ENCODE measurements at places on chromosomes 1 and 21.

DNA sequence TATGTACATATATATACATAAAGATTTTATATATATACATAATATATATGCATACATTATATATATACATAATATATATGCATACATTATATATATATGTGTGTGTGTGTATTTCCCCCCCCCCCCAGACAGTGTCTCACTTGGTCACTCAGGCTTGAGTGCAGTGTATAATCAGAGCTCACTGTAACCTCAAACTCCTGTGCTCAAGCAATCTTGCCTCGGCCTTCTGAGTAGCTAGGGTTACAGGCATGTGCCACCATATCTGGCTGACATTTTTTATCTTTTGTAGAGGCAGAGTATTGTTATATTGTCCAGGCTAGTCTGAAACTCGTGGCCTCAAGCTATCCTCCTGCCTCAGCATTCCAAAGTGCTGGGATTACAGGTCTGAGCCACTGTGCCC is 9.0 kb upstream of the FUBP1 start:
- DNase-seq: no peak

GRCh38 chr1:172640111-172640510 is 18.8 kb upstream of the FASLG start:
- DNase-seq: no peak

DNA sequence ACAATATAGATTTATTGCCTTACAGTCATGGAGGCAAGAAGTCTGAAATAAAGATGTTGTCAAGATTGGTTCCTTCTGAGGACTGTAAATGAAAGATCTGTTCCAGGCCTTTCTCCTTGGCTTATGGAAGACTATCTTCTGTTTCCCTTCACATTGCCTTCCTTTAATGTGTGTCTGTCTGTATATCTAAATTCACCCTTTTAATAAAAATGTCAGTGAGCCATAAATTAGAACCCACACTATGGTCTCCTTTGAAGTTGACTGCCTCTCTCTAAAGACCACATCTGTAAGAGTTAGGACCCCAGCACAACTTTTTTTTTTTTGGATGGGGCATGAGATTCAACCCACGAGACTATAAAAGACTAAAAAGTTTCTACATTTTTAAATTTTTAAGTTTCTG is 305.8 kb downstream of the KCNT2 start:
- DNase-seq: no peak

GRCh38 chr1:234208351-234208750 is 164.9 kb upstream of the COA6 start:
- DNase-seq: no peak

DNA sequence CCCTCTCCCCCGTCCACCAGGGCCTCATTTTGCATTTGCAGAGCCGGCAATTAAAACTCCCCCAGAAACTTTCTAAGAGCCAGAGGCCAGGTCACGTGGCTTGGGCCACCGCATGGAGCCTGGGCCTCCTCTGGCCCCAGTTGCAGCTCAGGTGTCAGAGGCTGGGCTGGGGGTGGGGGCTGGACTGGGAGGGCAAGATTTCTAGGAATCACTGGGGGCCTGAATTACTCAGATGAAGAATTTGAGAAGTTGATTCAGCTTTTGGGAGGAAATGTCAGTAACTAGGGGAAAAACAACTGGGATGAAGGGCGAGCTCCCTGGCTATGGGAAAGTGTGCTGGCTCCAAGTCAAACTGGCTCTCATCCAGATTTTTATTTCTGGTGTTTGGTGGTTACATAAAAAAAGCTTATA is 151.0 kb downstream of the CDC7 start:
- no peak for DNase-seq

DNA sequence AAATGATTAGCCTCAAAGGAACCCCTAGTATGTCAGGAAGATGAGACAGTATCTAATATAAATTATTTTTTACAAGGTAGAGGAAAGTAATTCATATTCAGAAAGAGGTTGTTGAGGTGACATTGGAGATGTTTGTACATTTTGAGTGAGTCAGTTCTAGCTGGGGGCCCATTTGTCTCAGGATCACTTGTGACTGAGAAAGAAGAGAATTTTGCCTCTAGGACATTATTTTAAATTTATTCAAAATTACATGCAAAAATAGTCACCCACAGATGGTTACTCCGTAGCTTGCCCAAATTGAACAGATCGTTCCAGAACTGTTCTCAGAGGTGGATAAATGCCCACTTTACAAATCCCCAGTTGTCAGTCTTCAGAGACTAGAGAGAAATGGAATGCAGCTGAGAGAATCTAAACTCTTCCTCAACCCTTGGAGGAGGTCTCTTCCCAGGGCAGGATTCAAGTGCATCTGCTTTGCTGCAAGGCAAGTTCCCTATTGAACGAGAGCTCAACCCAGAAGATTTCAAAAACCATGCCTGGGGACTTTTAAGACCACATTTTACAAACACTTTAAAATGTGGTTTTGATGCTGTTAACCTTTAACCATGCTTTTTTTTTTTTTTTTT is 987.8 kb upstream of the ADAMTS5 start:
- no peak for DNase-seq

DNA sequence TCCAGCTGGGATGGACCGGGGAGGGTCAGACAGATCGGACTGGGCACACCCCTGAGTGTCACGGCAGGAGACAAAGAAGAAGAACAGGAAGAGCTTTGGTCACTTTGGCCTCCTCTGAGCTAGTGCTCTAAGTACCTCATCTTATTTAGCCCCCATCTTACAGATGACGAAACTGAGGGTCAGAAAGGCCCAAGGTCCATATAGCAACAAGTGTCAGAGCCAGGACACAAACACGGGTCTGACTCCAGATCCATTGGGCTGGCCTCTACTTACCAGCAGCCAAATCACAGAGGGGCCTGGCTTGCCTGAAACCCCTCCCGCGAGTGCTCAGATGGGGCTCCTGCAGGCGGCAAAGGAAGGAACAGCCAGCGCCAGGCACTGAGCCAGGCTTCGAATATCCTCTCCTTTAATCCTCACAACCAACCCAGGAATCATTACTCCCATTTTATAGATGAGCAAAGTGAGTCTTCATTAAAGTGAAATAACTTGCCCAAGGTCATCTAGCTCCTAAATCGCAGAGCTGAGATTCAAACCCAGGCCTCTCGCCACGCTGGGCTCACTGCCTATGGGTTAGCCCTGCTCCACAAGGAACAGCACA is 25.7 kb upstream of the SELENON start:
- no peak for DNase-seq

GRCh38 chr1:9145021-9145668 is 16.2 kb upstream of the GPR157 start:
- no peak for DNase-seq

- DNase-seq: no peak
These were observed 174.8 kb downstream of the TNFSF18 start for GRCh38 chr1:172875892-172876291.

- no peak for DNase-seq
These were observed 159.0 kb upstream of the IGSF21 start for GRCh38 chr1:17948594-17948993.

DNA sequence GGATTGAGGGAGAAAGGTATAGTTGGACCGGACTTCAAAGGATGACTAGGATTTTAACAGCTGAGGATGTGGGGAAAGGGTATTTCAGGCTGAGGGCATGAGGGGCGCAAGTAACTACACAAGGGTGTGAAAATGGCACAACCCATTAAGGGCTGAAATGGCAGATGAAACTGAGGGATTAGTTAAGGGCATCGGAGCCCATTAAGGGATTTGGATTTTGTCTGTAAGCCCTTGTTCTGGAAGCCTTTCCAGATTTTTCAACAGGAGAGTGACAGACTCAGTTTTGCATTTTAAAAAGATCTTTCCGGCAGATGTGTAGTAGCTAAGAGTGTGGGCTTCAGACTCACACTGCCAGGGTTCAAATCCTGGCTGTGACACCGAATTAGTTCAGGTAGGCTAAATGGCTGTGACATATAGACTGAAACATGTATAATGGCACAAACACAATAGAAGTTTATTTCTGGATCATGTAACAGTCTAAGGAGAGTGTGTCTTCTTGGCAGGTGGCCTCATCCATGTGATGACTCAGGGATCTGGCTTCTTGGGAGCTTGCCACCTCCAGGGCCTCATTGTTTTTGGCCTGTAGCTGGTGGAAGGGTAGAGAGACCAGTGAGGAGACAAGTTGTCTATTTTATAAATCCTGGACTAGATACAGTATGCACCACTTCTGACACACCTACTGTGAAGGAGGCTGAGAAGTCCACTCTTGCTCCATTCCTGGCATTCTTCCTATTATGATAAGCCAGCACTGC is 49.6 kb downstream of the UBE2T start:
- no peak for DNase-seq

- no peak for DNase-seq
These were observed 31.7 kb upstream of the RC3H1 start for GRCh38 chr1:174053826-174054225.

GRCh38 chr1:200228081-200228480 is 181.8 kb downstream of the ZNF281 start:
- DNase-seq: no peak

DNA sequence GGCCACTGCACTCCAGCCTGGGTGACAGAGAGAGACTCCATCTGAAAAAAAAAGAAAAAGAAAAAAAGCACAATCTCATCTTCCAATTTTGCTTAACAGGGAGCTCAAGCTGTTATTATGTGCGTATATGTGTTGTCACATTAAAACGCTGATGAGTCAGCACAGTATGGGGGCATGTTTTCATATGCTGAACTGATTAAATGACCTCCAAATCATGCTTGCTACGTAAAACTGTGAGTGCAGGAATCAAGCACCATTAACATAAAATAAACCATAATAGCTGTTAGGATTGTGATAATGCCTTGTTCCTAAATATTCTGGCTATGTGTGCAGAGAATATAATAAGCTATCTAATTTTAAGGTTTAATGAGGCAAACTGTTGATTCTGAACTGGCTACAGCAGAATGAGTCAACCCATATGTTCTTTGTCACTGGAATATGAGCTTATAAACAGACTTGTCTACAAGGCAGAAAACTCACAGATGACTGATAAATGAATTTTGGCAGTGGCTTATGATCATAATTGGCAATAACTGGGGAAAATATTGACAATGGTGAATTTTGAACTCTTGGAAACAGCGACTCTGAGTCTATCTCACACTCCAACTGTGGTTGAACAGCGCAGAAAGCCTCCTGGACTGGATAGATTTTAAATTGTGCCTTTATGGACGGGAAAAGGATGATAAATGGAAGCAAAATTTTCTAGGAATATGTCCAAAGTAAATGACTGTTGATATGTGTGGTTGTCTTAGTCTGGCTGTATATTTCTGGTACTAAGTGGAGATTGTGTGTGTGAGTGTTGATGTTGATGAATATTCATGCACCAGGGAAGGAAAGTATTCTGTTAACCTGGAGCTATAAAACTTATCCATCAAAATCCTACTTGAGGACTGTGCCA is 75.5 kb downstream of the VCAM1 start:
- DNase-seq: no peak

- DNase-seq: no peak
These were observed 774 bp upstream of the ANGPTL7 start for GRCh38 chr1:11188381-11188780.

DNA sequence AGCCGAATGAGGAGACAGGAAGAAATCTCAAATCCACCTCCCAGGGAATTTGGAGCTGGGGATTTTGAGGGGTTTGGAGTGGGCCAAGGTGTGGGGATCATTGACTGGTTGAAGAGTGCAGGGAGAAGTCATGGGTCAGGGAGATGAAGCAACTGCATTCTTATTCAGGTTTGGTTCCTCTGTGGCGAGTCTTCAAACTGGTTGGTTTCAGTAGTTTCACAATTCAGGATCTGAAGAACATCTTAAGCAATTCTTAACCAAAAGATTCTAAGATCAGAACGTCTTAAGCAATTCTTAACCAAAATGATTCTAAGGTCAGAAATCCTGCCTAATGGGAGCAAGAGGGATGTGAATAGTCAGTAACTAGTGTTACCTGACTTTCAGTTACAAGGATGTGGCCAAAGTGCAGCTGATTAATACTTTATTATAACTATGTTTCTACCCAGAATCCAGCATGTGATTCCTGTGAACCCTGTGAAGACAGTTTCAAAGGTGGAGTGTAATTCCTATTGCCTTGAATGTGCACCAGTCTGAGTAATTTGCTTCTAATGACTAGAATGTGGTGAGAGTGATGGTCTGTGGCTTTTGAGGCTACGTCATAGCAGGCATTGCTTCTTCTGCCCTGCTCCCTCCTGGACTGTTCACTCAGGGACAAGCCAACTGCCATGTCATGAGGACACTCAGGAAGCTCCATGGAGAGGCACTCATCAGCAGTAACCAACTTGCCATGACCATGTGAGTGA is 61.2 kb downstream of the OLFML3 start:
- DNase-seq: no peak

GRCh38 chr21:15052459-15052763 is 12.4 kb downstream of the NRIP1 start:
- no peak for DNase-seq

- no peak for DNase-seq
These were observed 137.4 kb downstream of the KAZN start for GRCh38 chr1:14735841-14736240.

DNA sequence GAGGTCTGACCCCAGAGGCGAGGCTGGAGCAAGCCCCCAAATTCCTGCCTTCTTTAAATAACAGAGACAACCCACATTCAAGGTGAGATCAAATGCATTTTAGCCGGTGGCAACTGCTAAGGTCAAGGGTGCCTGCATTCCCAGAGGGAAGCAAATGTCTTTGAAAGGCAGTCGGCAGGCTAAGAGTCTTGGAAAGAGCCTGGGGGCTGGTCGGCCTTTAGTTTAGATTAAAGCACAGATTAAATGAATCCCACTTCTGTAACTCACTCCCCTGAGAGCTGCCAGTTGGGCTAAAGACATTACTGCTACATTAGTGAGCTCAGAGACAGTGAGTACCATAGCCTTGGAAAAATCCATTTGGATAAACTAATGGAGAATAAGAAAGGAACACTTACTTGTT is 59.2 kb downstream of the HTR6 start:
- DNase-seq: no peak

GRCh38 chr1:109247401-109248365 is 1.7 kb upstream of the CELSR2 start:
- DNase-seq: no peak

DNA sequence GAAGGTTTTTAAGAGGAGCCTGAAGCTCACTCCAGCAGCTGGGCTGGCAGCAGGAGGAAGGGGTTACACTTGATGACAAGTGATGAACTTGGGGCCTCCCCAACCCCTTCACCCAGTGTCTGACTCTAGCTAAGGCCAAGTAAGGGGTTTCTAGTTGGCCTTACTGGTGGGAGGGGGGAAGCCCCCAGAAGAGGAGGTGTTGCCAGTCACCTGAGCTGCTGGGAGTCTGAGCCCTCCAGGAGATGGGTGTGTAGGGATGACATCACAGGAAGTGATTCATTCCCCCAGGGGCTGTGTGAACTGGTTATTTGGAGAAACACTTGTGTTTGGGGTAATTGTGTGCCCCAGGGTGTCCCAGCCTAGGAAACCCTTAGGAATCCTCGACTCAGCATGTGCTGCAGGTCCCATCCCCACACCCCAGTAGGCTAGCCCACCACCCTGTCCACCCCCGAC is 3.1 kb downstream of the PADI1 start:
- DNase-seq: no peak
